COR-L47 (cell line): ENCODE measurements at places on chromosomes 2 and 18.

GRCh38 chr2:179932786-179933185, 71.4 kb upstream of the ZNF385B start:
- DNase-seq = no peak

- no peak for DNase-seq
Measured at GRCh38 chr2:60746318-60746717, 9.8 kb upstream of the PAPOLG start.

- DNase-seq = peak; percentile 80
Measured at GRCh38 chr18:69215161-69215560, 185.5 kb upstream of the DOK6 start.

DNA sequence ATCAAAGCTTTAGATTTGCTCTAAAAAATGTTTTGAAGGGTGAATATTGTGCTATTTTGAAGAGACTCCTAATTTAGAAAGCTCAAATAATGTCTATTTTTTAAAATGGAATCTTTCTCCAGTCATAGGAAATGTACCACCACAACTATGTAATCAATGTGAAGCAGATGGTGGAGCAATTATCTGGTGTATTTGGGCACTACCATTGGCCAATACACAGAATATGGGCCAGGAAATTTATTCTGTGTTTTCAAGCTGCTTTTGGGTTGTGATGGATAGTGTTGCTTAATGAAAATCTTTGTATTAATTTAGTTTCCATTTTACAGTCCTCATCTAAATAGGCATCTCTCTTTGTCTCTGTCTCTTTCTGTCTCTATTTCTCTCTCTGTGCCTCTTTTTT, 17.1 kb upstream of the VWC2L start:
- no peak for DNase-seq
